Melanocyte of skin (primary cell): ENCODE measurements at places on chromosomes 6 and 20. TPM values are rescaled to one million over a fixed set of nuclear protein-coding genes. Genes with fewer than 3 reads are reported as not detected.

Gene PTPRA
- total RNA-seq: 49.4 and 63.0 TPM in 2 replicates

Gene ENPP3
- total RNA-seq: 1.1 and 1.4 TPM in 2 replicates

Gene FOXA2
- not detected in 2 replicates for total RNA-seq

Gene RIPPLY2
- not detected in 2 replicates for total RNA-seq

Gene MTG2
- total RNA-seq: 16.5 and 21.1 TPM in 2 replicates

Gene WFDC12
- not detected in 2 replicates for total RNA-seq

Gene PARD6B
- 1.4 and 1.7 TPM in 2 replicates for total RNA-seq

Gene RIMS4
- total RNA-seq: not detected in 2 replicates

Gene DNMT3B
- 1.0 and 2.5 TPM in 2 replicates for total RNA-seq

Gene SAPCD1
- 0.69 and 1.5 TPM in 2 replicates for total RNA-seq

Gene MYCT1
- not detected in 2 replicates for total RNA-seq

Gene SLC44A4
- not detected in 2 replicates for total RNA-seq

Gene TSHZ2
- total RNA-seq: not detected in 2 replicates

Gene KHDC3L
- not detected in 2 replicates for total RNA-seq

Gene MDFI
- not detected in 2 replicates for total RNA-seq

Gene HLA-DRA
- 22.1 and 114 TPM in 2 replicates for total RNA-seq

Gene DPPA5
- not detected in 2 replicates for total RNA-seq

Gene PRR18
- not detected in 2 replicates for total RNA-seq

Gene CST4
- not detected in 2 replicates for total RNA-seq

Gene CALHM5
- total RNA-seq: 0.34 and 0.36 TPM in 2 replicates

Gene EFCAB8
- under 0.01 and 0.73 TPM in 2 replicates for total RNA-seq

Gene IPCEF1
- total RNA-seq: not detected in 2 replicates

Gene DOK5
- total RNA-seq: 15.3 and 17.1 TPM in 2 replicates

Gene DEFB123
- total RNA-seq: not detected in 2 replicates

Gene TNF
- 0.34 TPM in 1 of 2 replicates, not detected in the other for total RNA-seq

Gene SAMD5
- total RNA-seq: 3.3 and 6.5 TPM in 2 replicates

Gene SEMG1
- not detected in 2 replicates for total RNA-seq

Gene C2
- 2.4 and 4.7 TPM in 2 replicates for total RNA-seq

Gene CEP43
- total RNA-seq: 27.6 and 30.0 TPM in 2 replicates

Gene TP53INP2
- total RNA-seq: 6.2 and 8.9 TPM in 2 replicates

Gene EPPIN
- not detected in 2 replicates for total RNA-seq

Gene SOX18
- total RNA-seq: under 0.01 and 0.34 TPM in 2 replicates

Gene CHRNA4
- total RNA-seq: not detected in 2 replicates

Gene MMS22L
- total RNA-seq: 12.0 and 17.1 TPM in 2 replicates

Gene SNAP25
- total RNA-seq: 2.3 and 4.2 TPM in 2 replicates

Gene GPR6
- not detected in 2 replicates for total RNA-seq

Gene PPIL6
- total RNA-seq: 3.6 and 4.8 TPM in 2 replicates

Gene ZSCAN9
- 7.9 and 11.3 TPM in 2 replicates for total RNA-seq
